ENCODE measurements at places on chromosomes 11 and 22.
A peak's percentile ranks its signal among the peaks of the same experiment; 100 is the strongest.

GRCh38 chr22:46445771-46446420 is 91.5 kb downstream of the CELSR1 start:
- DNase-seq = no peak

GRCh38 chr11:115049796-115050195 is 371.5 kb downstream of the NXPE2 start:
- no peak for DNase-seq

- peak; percentile 52 for DNase-seq
Measured at GRCh38 chr11:44978961-44979331, 28.3 kb upstream of the TP53I11 start.

GRCh38 chr11:43545610-43546009 is 134.9 kb upstream of the HSD17B12 start:
- DNase-seq = no peak

DNA sequence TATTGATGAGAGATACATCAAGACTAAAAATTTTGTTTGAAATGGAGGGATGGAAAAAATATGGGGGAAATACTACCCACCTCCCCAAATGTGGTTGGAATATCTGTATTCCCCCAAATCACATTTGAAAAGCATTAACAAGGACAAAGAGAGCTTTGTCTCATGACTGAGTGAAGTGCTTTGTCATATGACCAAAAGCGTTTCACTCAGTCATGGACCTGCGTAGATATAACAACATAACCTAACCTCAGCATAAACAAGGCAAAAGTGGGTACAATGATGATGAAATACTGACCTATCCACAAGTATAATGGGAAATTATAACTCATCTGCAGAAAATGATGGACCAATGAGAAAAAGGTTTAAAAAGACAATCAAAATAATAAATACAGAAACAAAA is 418.3 kb downstream of the TBC1D22A start:
- DNase-seq = no peak

DNA sequence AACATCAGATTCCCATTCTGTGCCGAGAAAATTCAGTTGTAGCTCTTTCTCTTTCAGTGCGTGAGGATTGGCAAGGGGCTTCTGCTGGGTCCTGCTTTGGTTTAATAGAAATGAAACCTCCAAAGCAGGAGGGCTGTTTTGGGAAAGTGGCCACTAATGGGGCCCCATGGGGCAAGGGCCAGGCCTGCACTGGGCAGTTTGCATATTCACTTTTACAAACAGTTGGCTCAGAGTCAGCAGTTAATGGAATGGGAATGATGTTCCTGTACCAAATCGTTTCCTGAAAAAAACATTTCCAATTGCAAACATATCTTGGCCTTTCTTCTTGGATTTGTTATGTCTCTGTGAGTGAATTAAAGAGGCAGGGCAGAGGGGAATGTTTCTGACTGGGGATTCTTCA is 92.1 kb downstream of the PARVA start:
- DNase-seq = no peak

GRCh38 chr11:38718659-38719058 is 2120.6 kb upstream of the RAG2 start:
- DNase-seq = no peak

DNA sequence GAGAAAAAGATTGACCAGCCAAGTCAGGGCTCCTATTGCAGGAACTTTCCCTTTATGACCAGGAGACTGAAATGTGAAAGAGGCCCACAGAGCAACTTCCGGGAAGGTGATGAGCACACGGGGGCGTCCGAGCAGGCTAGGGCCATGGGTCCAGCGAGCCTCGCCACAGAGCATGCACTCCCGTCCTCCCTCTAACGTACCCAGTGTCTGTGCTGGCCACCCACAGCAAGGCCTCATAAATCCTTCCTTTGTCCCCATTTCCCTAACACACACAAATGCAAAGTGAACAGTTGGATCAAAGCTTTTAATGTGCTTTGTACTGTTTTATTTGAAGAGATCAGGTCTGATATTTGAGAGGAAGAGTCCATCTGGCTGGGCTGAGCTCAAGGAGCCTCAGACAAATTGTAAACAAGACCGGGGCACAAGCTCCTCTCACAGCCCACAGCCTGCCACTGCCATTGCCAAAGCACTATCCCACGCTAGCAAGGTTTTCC is 44.3 kb downstream of the BLID start:
- DNase-seq = no peak

GRCh38 chr11:78224906-78225420 is 36.2 kb downstream of the USP35 start:
- DNase-seq = no peak

DNA sequence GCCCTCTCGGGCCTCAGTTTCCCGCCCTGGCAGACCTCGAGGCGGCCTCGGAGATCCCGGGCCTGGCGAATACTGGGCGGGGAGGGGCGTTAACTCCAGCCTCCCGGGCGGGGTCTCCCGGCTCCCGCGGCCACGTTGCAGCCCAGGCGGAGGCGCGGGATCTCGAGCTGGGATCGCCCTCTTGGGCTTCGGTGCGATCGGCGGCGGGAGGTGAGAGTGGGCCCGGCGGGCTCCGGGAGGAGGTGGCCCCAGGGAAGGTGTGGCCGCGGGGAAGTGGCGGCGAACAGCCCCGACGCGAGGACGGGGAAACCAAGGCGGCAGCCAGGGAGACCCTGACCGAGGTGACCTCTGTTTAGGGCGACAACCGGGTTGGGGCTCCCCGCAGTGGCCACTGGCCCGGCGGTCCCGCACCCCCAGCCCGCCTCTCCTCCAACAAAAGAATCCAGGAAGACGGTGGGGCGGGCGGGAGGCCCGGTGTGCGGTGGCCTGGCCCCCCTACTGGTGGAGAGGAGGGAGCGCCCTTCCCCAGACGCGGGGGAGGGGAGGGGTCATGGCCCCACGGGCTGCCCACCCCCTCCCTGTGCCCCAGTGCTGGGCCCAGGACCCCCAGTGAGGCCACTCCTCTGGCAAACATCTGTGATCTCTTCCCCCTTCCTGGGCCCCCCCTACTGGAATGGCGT is at the start of gene PHETA2:
TSS of gene PHETA2 (plus strand) at position 117 of the 680 bp plus-strand sequence. CDS start 3,046 bp downstream, outside the sequence.
- DNase-seq = peak; percentile 47

Measured in urothelium cell line (cell line).